NCI-H2029 (cell line): ENCODE measurements at places on chromosomes 11 and 22.

DNA sequence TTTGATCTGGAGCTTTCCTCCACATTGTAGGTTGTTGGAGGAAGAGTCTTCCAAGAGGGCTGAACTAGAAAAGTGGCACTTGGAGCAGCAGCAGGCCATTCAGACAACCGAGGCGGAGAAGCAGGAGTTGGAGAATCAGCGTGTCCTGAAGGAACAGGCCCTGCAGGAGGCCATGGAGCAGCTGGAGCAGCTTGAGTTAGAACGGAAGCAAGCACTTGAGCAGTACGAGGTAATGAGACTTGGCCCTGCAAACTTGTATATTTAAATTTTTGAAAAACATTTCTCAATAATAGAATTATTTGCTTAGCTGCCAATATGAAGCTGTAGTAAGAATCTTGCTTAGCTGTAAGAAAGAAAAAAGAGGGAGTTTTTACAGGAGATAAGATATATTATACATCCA is 84.0 kb downstream of the SWAP70 start:
- DNase-seq: no peak

- DNase-seq: no peak
Observed at GRCh38 chr22:24059121-24059520, 48.0 kb downstream of the CABIN1 start.

- DNase-seq: no peak
Observed at GRCh38 chr11:92460213-92460612, 235.6 kb downstream of the FAT3 start.

- no peak for DNase-seq
Observed at GRCh38 chr11:134278356-134278755, 2.2 kb downstream of the GLB1L3 start.

- no peak for DNase-seq
Observed at GRCh38 chr22:36480941-36481392, 473 bp downstream of the TXN2 start.

DNA sequence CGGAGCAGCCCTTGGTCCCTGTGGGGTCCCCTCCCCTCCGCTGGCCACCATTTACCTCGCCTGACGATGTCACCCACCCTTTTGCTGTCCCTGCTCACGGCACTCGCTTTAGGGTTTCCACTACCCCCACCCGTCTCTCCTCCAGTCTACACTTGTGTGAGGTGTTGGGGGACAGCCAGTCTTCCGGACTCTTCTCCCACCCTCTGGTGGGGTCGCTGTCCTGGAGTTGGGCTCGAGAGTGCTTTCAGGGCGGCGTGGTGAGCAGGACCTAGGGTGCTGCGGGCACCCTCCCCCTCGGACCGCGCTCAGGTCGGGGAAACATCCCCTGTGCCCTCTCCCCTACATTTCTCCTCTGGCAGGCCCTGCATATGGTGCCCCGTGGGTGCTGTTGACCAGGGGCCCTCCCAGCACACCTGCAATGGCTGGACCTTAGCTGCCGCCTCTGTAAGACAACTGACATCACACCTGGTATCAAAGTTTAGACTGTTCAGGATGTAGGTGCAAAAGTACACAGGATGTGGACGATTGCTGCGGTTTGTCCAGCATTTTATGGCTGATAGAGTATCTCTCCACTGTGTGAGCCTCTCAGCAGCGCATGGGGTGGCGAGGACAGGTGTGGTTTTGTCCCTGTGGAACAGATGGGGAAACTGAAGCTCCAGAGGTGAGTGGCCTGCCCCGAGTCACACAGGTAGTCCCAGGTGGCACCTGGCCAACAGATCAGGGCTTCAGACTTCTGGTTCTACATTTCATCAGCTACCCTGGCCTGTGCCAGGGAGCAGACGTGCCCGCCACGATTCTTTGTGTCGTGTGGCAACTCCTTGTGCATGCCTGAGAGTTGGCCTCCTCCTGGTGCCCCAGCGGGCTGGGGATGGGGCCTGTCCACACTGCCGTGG is 1.2 kb downstream of the GRK2 start:
- peak; percentile 51 for DNase-seq

GRCh38 chr11:120391854-120392253 is 55.6 kb downstream of the ARHGEF12 start:
- no peak for DNase-seq

GRCh38 chr11:126452241-126453101 is 97.0 kb downstream of the ST3GAL4 start:
- no peak for DNase-seq

GRCh38 chr11:65588199-65589054 is 7.2 kb downstream of the KCNK7 start:
- DNase-seq: no peak

DNA sequence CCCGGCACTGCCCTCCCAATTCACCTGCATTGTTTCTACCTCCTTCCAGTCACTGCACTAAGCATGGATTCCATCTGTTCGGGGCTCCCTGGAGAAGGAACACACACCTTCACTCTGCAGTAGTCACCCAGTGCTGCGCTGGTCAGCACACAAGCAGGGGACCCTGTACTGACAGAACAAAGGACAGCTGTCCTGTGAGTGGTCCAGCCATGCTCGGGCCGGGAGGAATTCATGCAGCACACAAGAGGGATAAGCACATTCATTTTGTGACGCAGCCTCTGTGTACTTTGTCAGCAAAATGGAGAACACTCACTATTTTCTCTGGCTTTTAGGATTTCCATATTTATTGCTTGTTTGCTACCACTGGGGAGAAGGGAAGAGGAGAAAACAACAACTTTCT is 167.3 kb downstream of the NTM start:
- DNase-seq: no peak

DNA sequence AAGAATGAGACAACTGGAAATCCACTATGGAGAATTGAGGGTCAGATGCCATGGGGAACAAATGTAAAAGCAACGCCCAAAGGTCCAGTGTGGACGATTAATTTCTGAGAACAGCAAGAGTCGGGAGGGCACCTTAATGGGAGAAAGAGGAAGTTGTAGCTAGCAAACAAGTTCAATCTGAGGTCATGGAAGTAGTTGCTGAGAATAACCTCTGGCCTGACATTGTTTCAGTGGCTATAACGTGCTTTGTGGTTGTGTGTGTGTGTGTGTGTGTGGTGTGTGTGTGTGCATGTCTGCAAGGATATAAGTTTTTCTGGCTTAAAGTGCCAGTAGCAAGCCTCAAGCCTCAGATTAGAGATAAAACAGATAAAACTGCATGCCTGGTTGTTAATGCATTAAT is 1630.1 kb upstream of the TENM4 start:
- DNase-seq: no peak

- DNase-seq: no peak
Observed at GRCh38 chr11:111574373-111575225, 27.6 kb upstream of the SIK2 start.

DNA sequence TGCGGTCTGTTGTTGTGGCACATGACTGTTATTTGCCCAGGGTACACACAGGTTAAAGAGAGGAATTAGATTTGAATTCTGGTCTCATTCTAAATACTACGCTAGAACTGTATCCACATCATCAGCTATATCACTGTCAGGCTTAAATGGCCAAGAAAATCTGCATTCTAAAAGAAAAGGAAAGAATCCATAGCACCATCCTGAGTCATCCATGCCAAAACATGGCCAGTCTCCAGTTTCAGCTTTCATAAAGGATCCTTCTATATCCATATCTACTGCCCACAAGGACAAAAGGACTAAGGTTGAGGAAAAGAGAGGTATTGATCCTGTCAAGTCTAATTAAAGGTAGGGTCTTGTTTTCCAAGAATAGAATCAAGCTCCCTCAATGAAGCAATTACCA is 73.6 kb upstream of the GDPD4 start:
- no peak for DNase-seq

- no peak for DNase-seq
Observed at GRCh38 chr11:117090111-117090706, 8.0 kb downstream of the SIK3 start.

- DNase-seq: peak; percentile 63
Observed at GRCh38 chr11:47415949-47416472, 7.6 kb downstream of the SLC39A13 start.

GRCh38 chr11:9347100-9347499 is 32.7 kb upstream of the TMEM41B start:
- no peak for DNase-seq

- no peak for DNase-seq
Observed at GRCh38 chr11:83037877-83038276, 33.8 kb downstream of the RAB30 start.

DNA sequence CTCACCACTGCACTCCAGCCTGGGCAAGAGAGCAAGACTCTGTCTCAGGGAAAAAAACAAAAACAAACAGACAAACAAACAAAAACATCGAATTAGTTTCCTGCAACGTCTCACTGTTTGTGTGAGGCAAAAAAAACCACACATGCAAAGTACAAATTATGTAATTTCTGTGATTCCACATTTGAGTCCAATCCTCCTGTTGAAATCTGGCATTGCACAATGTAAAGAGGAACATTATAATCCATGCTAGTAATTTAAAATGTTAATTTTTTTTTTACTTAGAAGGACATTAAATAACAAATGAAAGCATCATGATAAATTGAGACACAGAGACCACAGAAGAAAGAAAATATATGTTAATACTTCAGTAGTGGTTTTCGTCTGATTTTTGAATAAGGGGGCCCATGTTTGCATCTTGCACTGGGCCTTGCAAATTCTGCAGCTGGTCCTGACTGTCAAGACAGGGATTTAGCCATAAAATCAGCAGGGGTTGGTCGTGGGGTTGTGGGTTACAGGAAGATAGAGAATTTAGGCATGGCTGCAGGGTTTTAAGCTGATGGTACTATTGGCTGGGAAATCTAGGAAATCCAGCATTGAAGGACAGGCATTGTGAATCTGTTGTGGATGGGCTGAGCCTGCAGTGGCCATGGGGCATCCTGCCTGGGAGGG is 102.6 kb upstream of the ALDH3B2 start:
- no peak for DNase-seq

- DNase-seq: no peak
Observed at GRCh38 chr11:108369064-108369463, 98.3 kb downstream of the C11orf65 start.

DNA sequence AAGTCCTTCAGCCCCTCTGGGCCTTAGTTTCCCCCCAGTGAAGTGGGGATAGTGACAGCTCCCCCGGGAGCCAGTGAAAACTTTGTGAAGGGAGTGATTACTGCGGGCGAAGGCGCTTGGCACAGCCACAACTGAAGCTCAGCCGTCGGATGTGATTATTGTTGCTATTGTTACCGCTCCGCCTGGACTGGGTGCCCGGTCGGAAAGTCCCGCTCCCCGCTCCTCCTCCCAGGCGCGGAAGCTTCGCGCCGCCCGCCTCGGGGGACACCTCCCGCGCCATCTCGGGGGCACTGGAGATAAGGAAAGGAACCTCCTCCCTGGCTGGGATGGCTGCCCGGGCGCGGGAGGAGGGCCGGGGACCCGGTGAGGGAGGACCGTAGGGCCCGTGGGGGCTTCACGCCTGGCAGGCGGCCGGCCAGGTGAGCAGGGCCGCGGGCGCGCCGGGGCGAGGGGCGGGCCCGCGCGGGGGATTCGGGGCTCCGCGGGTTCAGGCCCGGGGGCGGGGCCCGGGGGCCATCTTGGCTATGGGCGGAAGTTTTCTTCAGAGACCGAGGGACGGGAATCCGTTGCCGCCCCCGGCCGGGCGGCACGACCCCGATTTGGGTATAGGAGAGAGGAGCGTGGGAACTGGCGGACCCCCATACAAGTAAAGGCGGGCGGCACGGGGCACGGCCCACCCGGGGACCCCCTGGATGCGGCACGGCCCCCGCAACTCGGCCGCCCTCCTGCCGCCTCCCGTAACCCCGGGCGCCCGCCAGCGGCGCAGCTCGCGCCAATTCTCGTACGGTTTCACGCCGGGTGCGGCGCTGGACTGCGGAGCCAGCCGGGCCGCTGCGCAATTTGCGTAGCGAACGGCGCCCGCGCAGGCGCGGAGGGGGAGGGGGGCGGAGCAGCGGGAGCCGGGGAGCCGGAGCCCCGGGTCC is at the start of gene GPR137:
TSS of gene GPR137 (plus strand) at position 887 of the 923 bp plus-strand sequence. CDS start 677 bp downstream, outside the sequence.
- peak; percentile 74 for DNase-seq

DNA sequence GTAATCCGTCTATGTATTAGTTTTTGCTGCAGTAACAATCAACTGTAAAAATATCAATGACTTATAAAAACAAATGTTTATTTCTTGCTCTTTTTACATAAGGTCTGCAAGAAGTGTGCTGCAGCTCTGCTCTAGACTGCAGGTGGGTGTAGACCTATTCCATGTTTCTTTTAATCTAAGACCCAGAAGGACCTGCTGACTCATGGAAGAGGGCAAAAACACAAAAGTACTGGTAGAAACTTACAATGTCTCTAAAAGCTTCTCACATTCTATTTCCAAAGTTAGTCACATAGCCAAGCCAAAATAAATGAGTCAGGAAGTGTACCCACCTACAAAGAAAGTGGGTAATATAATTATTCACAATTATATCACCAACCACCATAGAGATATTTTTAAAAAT is 435.9 kb upstream of the FAT3 start:
- DNase-seq: no peak

DNA sequence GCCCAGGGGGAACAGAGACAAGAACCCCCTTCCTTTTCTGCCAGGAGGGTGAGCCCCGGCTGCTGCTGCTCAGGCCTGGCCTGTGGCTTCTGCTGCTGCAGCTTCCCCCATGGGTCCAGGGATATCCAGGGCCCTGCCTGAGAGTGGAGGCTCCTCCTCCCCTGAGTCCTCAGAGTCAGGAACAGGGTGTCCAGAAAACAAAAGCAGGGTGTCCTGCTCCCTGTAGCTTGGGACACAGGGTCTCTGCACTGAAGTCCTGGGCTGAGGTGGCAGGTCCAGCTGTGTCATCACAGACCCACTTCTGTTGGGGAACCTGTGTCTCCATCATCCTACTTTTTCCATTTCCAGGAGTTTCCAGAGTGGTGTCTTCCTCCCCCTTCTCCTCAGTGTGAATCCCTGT is 76.1 kb downstream of the ZNF280B start:
- no peak for DNase-seq

DNA sequence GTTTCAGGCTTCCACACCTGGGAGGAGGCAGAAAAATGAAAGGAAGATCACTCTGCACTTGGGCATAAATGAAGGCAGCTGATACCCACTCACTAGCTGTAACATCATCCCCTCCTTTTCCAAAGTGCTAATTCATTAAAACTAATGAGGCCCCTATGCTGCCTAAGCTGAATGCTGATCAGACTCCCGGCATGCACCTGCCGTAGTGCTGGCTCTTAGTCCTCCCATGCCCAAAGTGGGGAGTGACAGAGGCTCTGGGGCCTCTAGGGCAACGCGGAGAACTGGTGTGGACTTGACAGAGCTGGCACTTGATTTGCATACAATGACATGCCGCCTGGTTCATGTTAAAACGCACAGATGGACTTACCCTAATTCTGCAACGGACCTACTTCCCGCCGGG is 96.5 kb upstream of the NCAM1 start:
- DNase-seq: no peak

GRCh38 chr11:45919806-45920530 is 2.3 kb upstream of the PEX16 start:
- DNase-seq: no peak

DNA sequence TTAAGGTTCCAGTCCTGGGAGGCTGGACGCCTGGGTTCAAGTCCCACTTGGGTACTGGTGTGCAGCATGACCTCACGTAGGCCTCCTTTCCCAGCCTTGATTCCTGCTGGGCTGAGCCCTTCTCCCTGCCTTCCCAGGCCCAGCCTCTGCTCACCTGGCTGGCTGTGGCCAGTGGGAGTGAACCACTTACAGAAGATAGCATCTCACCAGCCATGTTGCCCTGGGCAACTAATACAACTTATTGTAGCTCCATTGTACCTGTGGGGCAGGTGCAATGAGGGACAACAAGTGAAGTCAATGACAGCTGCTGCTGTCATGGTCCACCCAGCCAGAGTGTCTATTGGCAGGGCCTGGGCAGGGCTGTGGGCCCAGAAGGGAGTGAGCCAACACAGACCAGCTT is 48.4 kb upstream of the MPEG1 start:
- DNase-seq: peak; percentile 98

GRCh38 chr11:119047205-119047604 is 9.8 kb downstream of the HYOU1 start:
- DNase-seq: no peak

GRCh38 chr11:120871924-120872323 is 152.0 kb upstream of the TBCEL start:
- DNase-seq: no peak
